ENCODE measurements at places on chromosomes 3 and 15. TPM values are rescaled to one million over a fixed set of nuclear protein-coding genes. Genes with fewer than 3 reads are reported as not detected.

GHSR gene
- not detected for total RNA-seq

CFAP44 gene
- 19.8 TPM for total RNA-seq

NEK10 gene
- total RNA-seq, result 9.4 TPM

SERPINI2 gene
- 0.55 TPM for total RNA-seq

GOLGA8M gene
- 5.7 TPM for total RNA-seq

TMCO5A gene
- not detected for total RNA-seq

ACTR8 gene
- total RNA-seq, result 29.6 TPM

GRCh38 chr15:57321973-57322601, 54.2 kb upstream of the CGNL1 start:
- DNase-seq, result no peak

- DNase-seq, result no peak
Measured at GRCh38 chr3:147240581-147240980, 165.8 kb downstream of the ZIC4 start.

DNA sequence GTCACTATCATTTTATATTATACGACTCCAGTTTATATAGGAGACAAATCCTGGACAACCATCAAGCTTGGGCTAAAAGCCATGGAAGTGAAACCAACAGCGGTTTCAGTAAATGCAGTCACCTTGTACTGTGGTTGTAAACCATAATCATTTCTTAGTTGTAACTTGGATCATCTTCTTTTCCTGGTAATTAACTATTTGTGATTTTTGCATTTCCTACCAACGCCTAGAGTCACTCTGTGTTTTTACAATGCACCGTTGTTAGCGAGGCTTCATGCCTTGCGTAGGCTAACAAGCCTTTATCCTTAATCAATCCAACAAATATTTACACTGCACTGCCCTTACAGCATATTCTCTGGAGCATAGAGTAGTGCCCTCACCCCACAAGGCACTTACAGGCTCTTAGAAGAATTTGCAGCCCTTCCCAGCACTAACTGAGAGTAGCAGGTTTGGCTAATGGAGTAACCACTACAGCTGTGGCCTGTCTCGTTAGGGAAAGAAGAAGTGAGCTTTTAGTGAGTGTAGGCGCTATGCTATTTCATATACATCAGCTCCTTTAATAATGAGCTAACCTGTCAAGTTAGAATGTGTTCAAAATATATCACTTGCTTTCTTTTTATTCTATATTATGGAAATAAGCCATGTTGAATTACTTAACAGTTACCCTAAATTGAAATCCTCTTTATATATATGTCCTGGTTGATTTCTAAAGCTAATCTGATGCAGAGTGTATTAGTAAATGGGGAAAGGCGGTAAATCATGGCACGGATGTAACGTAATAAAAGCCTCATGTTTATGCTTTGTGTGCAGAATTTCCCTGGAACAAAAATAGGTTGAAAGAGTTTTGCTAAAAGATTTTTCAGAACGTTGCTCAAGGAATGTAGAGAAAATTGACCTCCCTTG, 62.8 kb downstream of the ABHD2 start:
- DNase-seq, result no peak

DNA sequence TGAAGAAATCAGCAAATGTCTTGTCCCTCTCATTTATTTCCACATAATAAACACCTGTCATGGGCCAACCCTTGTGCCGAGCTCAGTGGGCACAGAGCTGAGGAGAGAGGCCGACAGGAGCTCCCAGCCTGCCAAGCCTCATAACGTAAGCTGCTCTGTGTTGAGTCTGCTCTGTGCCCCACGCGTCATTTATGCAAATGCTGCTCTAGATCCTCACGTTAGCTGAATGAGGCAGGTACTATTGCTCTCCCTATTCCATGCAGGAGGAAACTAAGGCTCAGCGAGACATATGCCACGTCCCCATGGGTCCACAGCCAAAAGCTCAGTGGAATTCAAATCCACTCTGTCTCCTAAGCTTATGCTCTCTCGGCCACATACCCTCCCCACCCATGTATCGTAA, 41.5 kb downstream of the EFCAB12 start:
- DNase-seq, result no peak

- no peak for DNase-seq
Measured at GRCh38 chr3:166897811-166898210, 482.3 kb downstream of the ZBBX start.

DNA sequence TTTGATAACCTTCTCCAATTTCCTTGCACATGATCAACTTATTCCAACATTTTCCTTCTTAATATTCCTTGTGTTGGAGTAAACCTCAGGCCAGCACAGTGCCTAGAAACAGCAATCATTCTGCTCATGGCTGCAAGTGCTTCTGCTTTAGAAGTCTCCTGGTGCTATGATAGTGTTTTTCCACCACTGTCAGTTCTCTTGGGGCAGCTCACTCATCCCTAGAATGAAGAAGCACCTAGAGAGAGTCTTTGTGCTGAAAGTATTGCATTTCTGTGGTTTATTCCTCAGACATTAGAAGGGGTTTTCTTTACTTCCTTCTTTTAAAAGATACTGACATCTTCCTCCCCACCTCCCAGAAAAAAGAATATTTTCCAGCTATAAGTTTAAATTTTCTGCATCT, 183.5 kb downstream of the RYR3 start:
- DNase-seq, result no peak

GRCh38 chr3:123385499-123385898, 63.4 kb downstream of the ADCY5 start:
- no peak for DNase-seq

DNA sequence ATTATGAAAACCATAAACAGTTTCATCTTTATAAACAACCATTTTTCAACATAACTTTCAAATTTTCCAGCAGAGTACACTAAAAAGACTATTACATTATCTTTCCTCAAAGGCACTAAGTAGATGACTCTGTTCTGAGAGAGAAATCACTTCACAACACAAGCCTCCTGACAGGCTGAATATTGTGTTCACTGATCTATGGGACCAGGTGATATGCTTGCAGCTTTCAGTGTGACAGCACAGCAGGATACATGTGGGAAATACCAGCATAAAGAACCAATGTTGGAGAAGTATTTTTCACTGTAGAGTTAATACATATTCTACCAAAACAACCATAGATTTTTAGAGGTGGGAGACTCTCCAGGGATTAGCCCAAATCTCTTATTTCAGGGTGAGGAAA, 350.6 kb downstream of the PLCL2 start:
- no peak for DNase-seq

- DNase-seq, result no peak
Measured at GRCh38 chr3:150372722-150373121, 35.4 kb upstream of the TSC22D2 start.

GRCh38 chr3:50008931-50009330, 69.0 kb downstream of the RBM6 start:
- DNase-seq, result no peak

GRCh38 chr3:160196511-160197104, 28.6 kb upstream of the C3orf80 start:
- DNase-seq, result no peak

DNA sequence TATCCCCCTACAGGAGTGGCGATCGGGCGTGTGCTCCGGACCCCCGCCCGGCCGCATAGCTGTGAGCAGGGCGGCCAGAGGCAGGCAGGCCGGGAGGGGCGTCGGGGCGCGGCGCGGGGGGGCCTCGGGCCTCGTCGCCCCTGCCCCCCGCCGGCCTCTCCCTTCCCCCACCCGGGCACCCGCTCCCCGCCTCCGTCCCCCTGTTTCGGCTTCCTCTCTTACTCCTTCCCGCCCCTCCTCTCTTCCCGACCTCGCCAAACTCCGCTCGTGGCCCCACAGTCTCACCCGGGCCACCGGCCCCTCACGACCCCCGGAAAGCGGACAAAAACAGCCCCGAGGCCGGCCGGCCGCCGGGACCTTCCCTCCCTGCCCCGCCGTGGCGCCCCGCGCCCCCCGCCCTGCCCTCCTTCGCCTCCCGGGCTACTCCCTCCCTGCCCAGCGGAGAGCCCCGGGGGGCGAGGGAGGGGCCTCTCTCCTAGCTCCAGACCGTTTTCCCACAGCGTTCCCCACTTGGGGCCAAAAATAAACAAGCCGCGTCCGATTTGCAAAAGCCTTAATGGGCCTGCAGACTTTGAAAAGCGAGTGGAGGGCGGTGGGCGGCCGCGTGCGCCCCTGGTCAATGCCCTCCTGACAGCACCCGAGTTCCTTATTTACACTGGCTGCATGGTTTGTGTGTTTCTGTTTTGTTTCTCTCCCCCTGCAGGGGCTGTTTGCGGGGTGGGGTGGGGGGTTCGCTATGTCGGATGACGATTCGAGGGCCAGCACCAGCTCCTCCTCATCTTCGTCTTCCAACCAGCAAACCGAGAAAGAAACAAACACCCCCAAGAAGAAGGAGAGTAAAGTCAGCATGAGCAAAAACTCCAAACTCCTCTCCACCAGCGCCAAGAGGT, 1.0 kb downstream of the UBE2E1 start:
- peak; percentile 50 for DNase-seq

DNA sequence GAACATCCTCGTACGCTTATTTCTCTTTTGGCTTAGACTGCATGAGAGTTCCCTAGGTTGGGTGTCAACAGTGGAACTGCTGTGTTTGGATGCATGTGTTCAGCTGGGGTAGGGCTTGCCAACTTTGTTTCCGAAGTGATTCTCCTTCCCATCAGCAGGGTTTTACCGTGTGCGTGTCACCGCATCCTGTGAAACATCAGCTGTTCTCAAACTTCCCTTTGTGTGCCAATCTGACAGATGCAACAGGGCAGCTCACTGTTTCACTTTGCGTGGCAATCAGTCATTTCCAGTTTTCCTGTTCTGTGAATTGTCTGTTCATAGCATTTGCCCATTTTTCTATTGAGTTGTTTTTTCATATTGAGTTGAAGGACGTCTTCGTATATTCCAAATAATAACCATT, 218.8 kb downstream of the VPS13C start:
- no peak for DNase-seq

- DNase-seq, result no peak
Measured at GRCh38 chr3:156659260-156659659, 15.1 kb upstream of the TIPARP start.
